Fibroblast of the aortic adventitia (primary cell): ENCODE measurements at places on chromosomes 6 and 20. TPM values are rescaled to one million over a fixed set of nuclear protein-coding genes. Genes with fewer than 3 reads are reported as not detected.

DNA sequence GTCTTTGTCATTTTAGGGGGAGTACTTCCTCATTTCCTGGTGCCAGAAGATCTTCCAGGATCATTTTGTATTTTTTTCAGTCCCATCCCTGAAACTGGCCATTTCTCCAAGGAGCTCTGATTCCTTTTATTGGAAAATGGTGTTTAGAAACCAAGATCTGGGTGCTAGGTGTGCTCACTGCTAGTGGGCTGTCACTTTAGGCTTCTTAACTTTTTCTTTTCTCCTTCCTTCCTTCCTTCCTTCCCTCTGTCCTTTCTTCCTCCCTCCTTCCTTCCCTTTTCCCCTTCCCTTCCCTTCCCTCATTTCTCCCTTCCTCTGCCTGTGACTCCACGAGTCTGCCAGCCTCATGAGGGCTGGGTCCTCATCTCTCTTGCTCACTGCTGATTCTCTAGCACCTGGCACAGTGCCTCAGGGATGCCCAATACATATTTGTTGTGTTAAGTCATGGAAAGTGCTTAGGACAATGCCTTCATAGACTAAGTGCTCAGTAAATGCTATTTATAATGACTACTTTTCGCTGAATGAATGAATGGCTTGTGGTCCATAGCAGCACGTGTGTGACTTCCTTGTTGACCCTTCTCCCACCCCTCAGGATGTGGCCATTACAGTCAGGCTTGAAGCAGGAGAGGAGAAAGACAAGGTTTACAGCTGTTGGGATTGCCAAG lies 36.9 kb downstream of the APCDD1L start:
- no peak for DNase-seq

DNA sequence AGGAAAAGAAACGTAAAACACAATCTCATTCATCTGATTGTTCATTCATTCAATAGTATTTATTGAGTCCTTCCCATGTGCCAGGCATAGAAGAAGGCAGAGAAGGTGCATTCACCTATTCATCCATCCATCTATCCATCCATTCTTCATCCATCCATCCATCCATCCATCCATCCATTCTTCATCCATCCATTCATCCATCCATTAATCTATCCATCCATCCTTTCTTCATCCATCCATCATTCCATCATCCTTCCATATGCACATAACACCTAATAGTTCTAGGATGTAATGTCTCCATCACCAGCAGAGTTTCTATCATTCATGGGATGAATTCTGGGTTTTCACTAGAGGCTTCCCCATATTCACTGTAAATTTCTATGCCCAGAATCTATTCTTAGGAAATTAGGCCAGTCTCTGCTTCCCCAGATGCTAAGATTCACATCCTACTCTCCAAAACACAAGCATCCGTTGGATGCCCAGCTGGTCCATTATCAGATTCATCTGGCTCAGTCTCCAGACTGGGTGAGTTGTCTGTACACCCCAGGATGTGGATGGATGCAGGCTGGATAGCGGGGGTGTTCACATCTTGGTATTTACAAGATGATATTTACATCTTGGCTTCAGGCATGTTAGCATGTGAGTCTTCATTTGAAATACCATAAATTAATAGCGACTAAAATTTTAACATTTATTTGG lies 517.7 kb upstream of the SULF2 start:
- DNase-seq, result no peak

GRCh38 chr20:50701041-50701963 lies 10.0 kb upstream of the RIPOR3 start:
- no peak for DNase-seq

GRCh38 chr20:53773792-53774401 lies 180.3 kb upstream of the ZNF217 start:
- DNase-seq, result peak; percentile 96

DNA sequence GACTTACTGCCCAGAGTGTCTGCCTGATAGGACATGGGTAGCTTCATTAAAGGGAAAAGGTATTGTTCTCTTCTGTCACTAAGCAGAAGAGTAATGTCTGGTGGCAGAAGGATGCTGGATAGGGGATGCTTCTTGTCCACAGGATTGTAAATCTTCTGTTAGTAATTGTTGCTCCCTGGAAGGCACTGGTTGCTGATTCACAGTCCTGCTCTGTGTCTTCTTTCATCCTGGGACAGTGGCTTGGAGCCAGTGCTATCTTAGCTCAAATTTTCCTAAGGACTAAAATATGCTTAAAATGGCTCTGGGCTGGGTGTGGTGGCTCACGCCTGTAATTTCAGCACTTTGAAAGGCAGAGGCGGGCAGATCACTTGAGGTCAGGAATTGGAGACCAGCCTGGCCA lies 48.0 kb downstream of the SYTL3 start:
- peak; percentile 42 for DNase-seq

- DNase-seq, result no peak
These were observed 30.5 kb upstream of the SMIM8 start for GRCh38 chr6:87291883-87292282.

- no peak for DNase-seq
These were observed 11.0 kb downstream of the KIF16B start for GRCh38 chr20:16562259-16562658.

GRCh38 chr6:162190981-162191380 lies 536.6 kb downstream of the PRKN start:
- no peak for DNase-seq

GRCh38 chr6:78308025-78308424 lies 559.3 kb upstream of the IRAK1BP1 start:
- DNase-seq, result no peak

GRCh38 chr6:49826743-49827406 lies 39.5 kb downstream of the CRISP1 start:
- DNase-seq, result no peak

Gene TSBP1
- not detected in 2 replicates for total RNA-seq

Gene GJA1
- 245 and 251 TPM in 2 replicates for total RNA-seq

Gene DAAM2
- 3.4 and 11.5 TPM in 2 replicates for total RNA-seq

Gene CRISP1
- not detected in 2 replicates for total RNA-seq

Gene DEFB132
- total RNA-seq, result not detected in 2 replicates

Gene TTLL9
- total RNA-seq, result 0.09 and 0.41 TPM in 2 replicates
